ENCODE measurements at places on chromosomes 7 and 10.

- DNase-seq, result peak; percentile 35
Observed at GRCh38 chr10:132588301-132589013, 50.9 kb downstream of the INPP5A start.

DNA sequence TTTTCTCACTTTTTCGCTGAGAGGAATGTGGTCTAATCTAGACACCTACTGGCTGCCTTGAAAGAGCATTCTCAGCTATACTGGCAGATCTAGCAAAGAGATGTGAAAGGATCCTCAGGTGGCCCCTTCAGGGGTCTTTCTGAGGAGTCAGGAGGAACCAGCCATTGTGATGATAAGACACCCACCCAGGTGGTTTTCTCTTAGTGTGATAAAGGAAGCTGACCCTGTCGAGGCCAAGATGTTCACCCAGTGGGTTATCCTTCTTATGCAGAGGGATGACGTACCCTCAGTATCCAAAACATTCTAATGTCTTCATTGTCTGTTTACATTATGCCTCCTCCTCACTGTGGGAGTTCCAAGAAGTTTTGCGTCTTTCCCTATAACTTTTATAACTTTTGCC lies 98.3 kb upstream of the LRGUK start:
- no peak for DNase-seq

DNA sequence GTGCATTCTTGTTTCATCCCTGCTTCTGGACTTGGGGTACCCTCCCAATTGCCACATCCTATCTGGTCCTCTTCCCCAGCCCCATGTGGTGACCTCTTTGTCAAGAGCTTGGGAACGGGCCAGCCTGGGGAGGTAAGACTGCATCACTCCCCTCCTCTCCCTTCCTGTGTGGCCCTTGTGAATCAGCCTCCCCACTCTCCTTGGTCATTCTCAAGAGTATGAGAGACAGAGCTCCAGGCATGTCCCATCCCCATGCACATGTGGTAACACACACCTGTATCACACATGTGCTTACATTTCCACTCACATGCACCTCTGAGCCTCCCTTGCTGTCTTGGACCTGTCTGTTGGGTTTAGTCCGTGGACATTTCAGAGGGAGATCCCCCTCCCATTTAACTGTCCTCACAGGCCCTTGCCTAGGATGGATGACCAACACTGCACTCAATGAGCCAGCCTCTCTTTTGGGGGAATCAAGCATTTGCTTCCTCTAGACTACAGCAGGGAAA lies 2.6 kb downstream of the MRPL43 start:
- DNase-seq, result no peak

DNA sequence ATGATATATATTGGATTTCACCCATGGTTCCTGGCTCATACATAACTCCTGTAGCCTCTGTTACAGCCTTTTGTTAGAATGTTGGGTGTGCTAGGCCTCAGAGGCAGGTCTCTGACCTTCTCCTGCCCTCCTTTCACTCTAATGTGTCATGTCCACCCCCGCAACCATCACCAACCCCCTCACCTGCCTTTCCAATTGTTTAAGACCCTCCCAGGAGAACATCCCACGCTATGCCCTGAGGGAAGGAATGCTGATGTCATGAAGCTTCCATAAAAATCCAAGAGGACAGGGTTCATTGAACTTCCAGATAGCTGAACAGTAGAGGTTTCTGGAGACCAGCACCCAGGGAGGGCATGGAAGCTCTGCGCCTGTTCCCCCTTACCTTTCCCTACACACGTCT lies 30.8 kb upstream of the C10orf67 start:
- DNase-seq, result no peak

- DNase-seq, result no peak
Observed at GRCh38 chr10:19658131-19658530, 158.1 kb upstream of the PLXDC2 start.

DNA sequence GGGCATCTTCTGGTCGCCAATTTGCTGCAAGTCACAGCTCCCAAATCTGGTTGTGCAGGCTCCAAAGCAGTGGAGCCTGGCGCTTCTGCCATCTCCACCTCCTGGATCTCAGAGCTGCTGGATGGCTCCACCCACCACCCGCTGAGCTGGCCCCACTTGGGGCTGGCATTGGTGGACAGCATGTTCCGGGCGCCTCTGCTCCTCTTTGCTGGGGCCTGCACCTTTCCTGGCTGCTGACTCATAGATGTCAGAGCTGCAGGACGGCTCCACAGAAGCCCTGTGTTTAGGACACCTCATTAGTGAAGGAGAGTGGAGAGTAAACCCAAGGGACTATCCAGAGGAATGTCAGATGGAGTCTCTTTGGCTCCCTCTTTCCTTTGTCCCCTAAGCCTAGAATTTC lies 27.4 kb downstream of the MAPK8 start:
- no peak for DNase-seq
